ENCODE measurements at places on chromosomes 11 and 22. TPM values are rescaled to one million over a fixed set of nuclear protein-coding genes. Genes with fewer than 3 reads are reported as not detected.

The TSKU gene
- polyA plus RNA-seq: not detected

GRCh38 chr11:107184986-107185385 is 166.7 kb upstream of the GUCY1A2 start:
- H3K27ac ChIP-seq: no peak overlapping the region
- no peaks in the 10 kb centered on the region for H3K36me3 ChIP-seq
- no peak for DNase-seq

The RIMBP3C gene
- 0.39 TPM for polyA plus RNA-seq

The LARGE2 gene
- 1.7 TPM for polyA plus RNA-seq

The HBE1 gene
- not detected for polyA plus RNA-seq
